Stimulated activated CD4-positive, alpha-beta T cell treated with anti-CD3 and anti-CD28 coated beads, Interleukin-4, amount 100 ng/mL, for 24 hours (primary cell): ENCODE measurements at places on chromosomes 4 and X.

DNA sequence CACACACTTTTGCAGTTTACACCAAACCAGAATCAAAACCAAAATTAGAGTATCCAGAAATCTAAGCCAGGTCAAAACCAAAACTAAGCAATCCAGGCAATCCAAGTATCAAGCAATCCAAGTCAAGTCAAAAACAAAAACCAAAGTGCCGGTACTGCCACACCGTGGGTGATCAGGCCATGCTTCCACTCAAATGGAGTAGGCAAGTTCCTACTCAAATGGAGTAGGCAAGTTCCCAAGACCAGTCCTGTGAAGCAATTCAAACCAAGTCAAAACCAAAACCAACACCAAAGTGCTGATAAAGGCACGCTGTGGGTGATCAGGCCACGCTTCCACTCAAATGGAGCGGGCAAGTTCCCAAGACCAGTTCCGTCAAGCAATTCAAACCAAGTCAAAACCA lies 31.3 kb downstream of the MID1 start:
- no peak for DNase-seq

- no peak for DNase-seq
Measured at GRCh38 chrX:39900777-39901170, 197.0 kb downstream of the BCOR start.

GRCh38 chrX:129908636-129909035 lies 2.7 kb downstream of the UTP14A start:
- DNase-seq: no peak

GRCh38 chr4:159906517-159906916 lies 803.6 kb downstream of the RAPGEF2 start:
- no peak for DNase-seq
